ENCODE measurements at places on chromosomes 11 and 22. TPM values are rescaled to one million over a fixed set of nuclear protein-coding genes. Genes with fewer than 3 reads are reported as not detected.

Gene F2
- total RNA-seq = 0.57 TPM

Gene NAALADL1
- total RNA-seq = not detected

GRCh38 chr11:46285594-46286033 lies 8.2 kb downstream of the CREB3L1 start:
- DNase-seq = no peak

GRCh38 chr11:23359297-23359696 lies 499.0 kb upstream of the CCDC179 start:
- peak; percentile 96 for DNase-seq

DNA sequence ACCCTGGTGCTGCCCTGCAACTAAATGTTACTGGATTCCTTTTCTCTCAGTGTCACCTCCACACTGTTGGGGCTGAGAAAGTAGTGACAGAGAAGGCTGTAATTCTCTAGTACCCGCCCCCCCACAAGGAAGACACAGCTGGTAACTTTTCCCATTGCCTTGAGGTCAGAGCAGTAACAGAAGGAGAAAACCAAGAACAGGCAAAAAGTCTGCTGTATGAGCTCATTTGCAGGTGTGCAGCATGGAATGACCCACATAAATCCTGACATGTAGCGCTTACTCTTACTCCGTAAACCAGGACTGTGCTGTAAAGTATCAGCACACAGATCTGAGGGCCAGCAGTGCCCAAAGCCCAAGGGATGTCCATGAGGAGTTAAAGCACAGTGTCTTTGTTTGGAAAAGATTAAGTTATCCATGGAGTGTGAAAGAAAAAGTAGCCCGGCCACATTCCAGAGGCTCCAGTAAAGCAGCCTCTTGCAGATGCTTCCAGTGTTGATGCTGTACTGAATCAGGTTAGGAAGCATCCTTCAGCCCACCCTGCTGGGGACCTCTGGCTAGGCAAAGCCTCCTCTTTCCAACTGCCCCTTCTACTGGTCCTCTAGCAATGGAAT lies 120.7 kb downstream of the PLEKHA7 start:
- DNase-seq = no peak

DNA sequence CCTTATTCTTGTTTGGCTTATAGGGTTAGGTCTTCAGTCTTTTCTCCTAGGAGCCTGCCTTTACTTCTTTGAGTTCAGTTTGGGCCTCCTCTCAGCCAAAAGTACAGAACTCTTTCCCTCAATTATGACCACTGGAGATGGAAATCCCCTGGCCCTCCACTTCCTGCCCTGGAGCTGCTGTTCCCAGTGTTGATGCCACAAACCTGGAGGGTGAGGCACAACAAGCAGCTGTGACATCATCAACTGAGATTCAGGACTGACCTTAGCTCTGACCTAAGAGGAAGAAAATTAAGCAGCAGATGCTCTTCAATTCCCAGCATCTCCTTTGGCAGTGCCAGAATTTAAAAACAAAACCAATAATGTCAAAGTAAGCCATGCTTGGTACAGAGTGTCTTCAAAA lies 3.0 kb downstream of the ABTB2 start:
- DNase-seq = peak; percentile 33

- DNase-seq = no peak
Observed at GRCh38 chr11:2531277-2531986, 86.6 kb downstream of the KCNQ1 start.
